Keratinocyte (primary cell): ENCODE measurements at places on chromosomes 3 and 15.

- DNase-seq: no peak
Measured at GRCh38 chr3:36786921-36787890, 22.9 kb upstream of the DCLK3 start.

- DNase-seq: no peak
Measured at GRCh38 chr15:64981812-64982431, 7.8 kb downstream of the SPG21 start.

DNA sequence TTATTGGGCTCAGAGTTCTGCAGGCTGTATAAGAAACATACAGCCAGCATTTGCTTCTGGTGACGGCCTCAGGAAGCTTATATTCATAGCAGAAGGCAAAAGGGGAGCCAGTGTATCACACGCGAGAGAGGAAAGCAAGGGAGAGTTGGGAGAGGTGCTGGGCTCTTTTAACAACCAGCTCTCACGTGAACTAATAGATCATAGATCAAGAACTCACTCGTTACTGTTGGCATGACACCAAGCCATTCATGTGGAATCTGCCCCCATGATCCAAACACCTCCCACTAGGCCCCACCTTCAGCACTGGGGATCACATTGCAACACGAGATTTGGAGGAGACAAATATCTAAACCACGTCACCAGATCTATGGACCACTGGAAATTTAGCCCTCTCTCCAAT lies 70.2 kb downstream of the TIPARP start:
- no peak for DNase-seq

GRCh38 chr3:179321668-179322285 lies 1.1 kb upstream of the ZNF639 start:
- no peak for DNase-seq

GRCh38 chr3:183213415-183214276 lies 39.4 kb upstream of the B3GNT5 start:
- DNase-seq: no peak

DNA sequence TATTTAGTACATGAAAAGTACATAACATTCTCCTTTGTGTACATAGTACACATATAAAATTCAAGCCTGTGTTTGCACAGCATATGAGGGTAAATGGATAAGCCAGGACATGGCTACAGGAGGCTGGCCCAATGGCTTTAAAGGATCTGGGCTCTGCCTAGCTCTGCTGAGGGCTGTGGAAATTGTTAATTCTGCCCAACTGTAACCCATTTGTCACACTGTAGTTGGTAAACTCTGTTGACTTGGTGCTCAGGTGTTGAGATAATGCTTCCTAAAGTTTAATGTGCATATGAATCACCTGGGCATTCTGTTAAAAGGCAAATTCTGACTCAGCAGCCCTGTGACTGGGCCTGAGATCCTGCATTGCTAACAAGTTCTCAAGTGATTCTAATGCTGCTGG lies 196.5 kb upstream of the ZPLD1 start:
- DNase-seq: peak; percentile 11

DNA sequence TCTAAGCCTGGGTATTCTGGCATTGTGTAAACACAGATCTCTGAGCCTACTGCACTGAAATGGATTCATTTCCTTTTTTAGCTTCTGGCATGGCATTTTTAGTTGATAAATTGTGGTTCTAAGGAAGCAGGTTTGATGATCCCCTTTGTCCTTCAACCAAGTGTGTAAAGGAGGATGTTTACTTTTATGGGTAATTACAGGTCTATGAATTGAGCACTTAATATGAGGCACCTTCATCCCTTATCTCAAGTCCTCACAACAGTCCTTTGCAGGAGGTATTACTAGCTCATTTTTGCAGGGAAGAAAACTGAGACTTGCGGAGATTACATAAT lies 30.8 kb upstream of the ZBTB38 start:
- no peak for DNase-seq
